Epithelial cell of proximal tubule (primary cell): ENCODE measurements at places on chromosomes 7 and 10. TPM values are rescaled to one million over a fixed set of nuclear protein-coding genes. Genes with fewer than 3 reads are reported as not detected.
A peak's percentile ranks its signal among the peaks of the same experiment; 100 is the strongest.

DNA sequence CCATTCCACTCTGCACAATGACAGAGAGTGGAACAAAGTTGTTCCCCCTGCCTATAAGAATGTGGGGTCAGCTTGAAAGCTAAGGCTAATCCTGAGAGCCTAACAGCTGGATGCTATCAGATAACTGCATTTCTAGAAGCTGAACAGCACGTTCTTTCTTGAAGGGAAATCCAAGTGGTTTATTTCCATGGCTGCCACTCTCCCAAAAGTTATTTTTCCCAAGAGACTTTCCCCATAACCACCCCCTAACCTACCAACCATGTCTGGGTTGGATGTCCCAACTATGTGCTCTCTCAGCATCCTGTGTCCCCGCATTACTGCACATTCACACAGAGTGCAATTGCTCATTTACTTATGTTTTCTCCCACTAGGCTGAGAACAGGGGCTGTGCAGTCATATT lies 140.7 kb upstream of the ANKRD1 start:
- no peak for DNase-seq

OR6B1 gene
- total RNA-seq, result not detected in 2 replicates

SLC26A5 gene
- not detected in 2 replicates for total RNA-seq

DNA sequence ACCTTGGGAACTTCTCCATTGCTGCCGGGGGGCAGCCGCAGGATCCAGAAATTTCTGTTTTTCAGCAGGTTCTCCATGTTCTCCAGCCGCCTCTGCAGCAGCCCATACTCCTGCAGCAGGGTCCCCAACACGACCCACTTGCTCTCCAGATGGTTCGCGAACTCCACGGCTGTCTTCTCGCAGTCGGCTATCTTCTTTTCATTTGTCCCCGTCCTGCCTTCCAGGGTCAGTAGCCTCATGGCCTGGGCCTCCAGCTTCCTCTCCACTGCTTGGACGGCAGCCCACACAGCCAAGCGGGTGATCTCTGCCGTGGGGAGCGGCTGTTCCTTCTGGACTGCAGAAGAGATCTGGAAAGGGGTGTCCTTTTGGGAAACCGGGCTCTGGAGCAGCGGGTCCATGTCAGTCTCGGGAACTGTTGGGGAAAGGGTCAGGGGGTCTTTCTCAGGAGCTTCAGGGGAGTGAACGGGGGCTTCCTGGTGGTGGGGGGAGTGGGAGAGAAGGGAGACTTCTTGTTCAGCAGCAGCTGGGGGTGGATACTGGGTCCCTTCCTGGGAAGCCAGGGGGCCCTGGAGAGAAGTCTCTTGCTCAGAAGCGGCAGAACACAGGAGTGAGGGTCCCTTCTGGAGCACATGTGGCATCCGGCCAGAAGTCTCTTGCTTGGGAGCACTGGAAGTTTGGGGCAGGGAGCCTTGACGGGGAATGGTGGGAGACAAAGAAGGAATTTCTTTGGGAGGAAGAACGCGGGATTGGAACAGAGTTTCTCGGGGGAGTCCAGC lies 5.5 kb downstream of the ZNF777 start:
- no peak for DNase-seq

ITIH2 gene
- not detected in 2 replicates for total RNA-seq

GRM8 gene
- not detected in 2 replicates for total RNA-seq

DNA sequence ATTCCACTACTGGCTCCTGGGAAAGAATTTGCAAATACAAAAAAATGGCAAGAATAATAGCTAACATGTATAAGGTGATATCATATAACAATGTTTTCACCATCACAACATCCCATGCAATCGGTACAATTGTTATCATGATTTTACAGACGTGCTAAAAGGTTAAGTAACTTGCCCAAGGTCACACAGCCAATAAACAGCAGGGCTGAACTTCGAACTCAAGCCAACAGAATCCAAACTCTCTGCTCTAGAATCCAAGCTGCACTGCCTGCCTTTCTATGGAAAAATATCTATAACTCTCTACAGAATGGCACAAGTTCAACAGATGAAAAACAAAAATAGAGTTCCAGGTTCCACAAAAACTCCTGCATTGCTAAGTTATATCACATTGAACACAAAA lies 160.9 kb downstream of the PARD3 start:
- no peak for DNase-seq

GRCh38 chr7:29989257-29989995 lies at the start of gene SCRN1:
SCRN1 (minus strand) TSS chr7:29989801; CDS start chr7:29969067, 20,734 bp downstream.
- DNase-seq, result no peak

GRCh38 chr10:3850999-3851937 lies 66.3 kb upstream of the KLF6 start:
- DNase-seq, result peak; percentile 97

GRCh38 chr10:130201043-130201380 lies 64.8 kb downstream of the GLRX3 start:
- DNase-seq, result no peak

GRCh38 chr10:11598712-11599397 lies 12.6 kb downstream of the USP6NL start:
- no peak for DNase-seq

GRCh38 chr7:6436385-6436685 lies 11.4 kb downstream of the DAGLB start:
- no peak for DNase-seq

DNA sequence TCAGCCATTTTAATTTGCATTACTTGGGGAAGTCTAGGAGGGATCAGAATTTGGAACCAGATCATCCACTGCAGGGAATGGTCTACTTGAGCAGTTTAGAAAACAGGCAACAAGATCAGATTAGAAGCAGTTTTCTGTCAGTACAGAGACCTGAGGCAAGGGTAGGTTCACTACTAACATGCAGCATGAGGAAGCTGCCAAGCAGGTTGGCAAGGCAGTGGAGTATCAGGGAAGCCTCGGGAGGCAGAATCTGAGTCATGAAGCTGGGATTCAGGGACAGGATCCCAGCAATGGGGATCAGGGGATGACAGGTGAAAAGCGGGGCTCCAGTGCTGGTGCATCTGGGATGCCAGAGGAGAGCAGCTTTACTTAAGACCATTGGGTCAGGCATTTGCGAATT lies 28.1 kb downstream of the ENO4 start:
- no peak for DNase-seq

PCLO gene
- 0.58 TPM in 2 replicates for total RNA-seq

GRCh38 chr10:113961182-113962031 lies 82.3 kb upstream of the ADRB1 start:
- DNase-seq, result no peak

DNA sequence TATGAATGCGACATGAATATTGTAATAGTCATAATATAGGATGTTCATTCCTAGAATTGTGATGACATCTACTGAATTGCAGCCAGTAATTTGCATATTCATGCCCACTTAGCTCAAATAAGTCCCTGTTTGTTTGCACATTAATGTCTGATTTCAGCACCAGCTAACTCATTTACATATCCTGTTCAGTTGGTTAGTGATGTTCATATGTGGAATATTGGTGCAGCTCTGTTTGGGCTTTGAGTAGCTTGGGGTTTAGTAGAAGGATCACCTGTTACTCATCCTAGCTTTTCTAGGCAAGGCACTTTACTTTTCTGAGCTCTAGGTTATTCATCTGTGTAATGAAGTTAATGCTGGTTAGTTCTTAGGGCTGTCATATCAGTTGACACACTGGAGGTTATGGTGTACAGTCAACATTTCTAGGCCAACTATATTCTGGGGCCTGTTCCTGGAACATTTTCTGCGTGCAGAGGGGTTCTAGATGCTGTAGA lies 238.4 kb downstream of the EXOC4 start:
- DNase-seq, result no peak

GRCh38 chr10:114380797-114381196 lies 23.5 kb downstream of the AFAP1L2 start:
- DNase-seq, result no peak

GRCh38 chr7:145169908-145170307 lies 334.1 kb upstream of the TPK1 start:
- DNase-seq, result no peak

DNA sequence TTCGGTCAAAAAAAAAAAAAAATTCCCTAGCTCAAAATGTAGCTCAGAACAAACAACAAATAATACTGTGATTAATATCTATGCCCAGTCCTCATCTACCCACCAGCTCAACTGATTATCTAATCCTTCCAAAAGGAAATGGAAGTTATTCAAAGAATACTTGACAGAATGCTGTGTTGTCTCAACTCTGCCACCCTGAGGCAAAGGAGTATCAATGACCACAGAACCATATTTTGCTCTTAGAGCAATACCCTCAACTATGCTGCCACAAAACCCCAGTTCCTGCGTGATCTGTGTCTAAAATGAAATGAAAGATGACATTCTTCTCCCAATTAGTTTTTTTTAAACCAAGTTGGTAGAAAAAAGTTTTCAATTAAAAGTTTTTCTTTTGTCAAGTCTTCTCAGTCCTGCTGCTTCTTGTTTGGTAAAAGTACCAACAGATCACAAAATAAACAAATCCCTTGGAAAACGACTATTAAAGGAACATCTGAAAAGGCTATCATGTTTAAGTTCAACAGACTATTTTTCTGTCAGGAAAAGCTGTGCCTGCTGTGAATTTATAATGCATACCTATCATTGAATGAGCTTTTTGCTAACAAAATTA lies 21.6 kb downstream of the RBM28 start:
- no peak for DNase-seq
